ENCODE measurements at places on chromosomes 3 and 15. TPM values are rescaled to one million over a fixed set of nuclear protein-coding genes. Genes with fewer than 3 reads are reported as not detected.

GRCh38 chr3:149449182-149449581, 25.3 kb upstream of the TM4SF4 start:
- no peak for DNase-seq

DNA sequence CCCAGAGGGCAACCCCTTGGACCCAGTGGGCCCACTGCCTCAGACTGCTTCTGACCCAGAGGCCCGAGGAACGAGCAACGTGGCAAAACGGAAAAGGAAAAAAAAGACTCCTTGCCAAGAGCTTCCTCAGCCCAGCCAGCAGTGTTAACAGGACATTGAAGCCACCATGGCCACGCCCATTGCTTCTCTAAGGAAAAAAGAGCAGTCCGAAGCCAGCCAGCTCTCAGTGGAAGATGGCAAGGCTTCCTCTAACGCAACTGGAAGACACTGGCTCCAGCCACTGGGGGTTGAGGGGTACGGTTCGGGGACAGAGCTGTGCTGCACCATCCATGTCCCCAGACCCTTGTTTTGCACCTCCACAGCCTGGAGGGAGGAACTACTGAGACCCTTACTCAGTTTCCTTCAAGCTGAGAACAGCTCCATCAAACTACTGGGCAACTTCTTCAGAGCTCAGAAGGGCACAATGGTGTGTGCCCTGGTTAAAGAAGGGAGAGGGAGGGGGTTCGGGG, 10.7 kb downstream of the BMF start:
- no peak for DNase-seq

- DNase-seq: no peak
Observed at GRCh38 chr3:39286771-39287170, 6.9 kb upstream of the CX3CR1 start.

SLC15A2 gene
- total RNA-seq: 2.1 TPM

- no peak for DNase-seq
Observed at GRCh38 chr3:11719406-11720303, 75.9 kb upstream of the VGLL4 start.

TLR9 gene
- not detected for total RNA-seq

GRCh38 chr3:155676252-155676981, 68.5 kb downstream of the PLCH1 start:
- DNase-seq: no peak

CRELD1 gene
- total RNA-seq: 38.6 TPM

GPR62 gene
- 0.17 TPM for total RNA-seq

- DNase-seq: no peak
Observed at GRCh38 chr15:64697911-64698369, 77.4 kb downstream of the RBPMS2 start.
